ENCODE measurements at places on chromosomes 5 and 9.

DNA sequence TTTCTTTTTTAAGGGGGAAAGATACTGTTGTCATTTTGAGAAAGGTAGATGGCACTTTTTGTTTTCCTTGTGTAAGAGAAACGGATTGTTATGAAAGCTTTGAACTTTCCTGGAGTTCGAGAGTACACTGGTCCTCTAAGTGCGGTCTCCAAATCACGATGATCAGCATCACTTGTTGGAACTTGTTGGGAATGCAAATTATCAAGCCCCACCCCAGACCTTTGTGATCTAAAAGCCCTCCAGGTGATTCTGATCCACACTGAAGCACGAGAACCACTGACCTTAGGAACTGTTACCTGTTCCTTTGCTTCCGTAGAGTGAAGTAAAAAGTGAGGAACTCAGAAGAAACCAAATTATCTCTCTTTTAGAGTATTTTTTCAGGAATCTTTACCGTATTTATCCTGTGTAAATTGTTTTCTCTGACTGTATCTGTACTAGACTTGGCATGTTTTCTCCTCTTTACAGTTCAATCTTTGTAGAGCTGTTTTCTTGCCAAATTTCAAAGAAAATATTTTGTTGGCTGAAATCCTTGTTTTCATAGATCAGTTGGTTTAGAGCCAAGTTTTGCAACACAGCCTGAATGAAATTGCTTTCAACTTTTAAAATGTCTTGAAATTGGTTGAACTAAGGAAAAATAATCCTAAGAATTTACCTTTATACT lies 4.0 kb downstream of the MAT2B start:
- DNase-seq = no peak

DNA sequence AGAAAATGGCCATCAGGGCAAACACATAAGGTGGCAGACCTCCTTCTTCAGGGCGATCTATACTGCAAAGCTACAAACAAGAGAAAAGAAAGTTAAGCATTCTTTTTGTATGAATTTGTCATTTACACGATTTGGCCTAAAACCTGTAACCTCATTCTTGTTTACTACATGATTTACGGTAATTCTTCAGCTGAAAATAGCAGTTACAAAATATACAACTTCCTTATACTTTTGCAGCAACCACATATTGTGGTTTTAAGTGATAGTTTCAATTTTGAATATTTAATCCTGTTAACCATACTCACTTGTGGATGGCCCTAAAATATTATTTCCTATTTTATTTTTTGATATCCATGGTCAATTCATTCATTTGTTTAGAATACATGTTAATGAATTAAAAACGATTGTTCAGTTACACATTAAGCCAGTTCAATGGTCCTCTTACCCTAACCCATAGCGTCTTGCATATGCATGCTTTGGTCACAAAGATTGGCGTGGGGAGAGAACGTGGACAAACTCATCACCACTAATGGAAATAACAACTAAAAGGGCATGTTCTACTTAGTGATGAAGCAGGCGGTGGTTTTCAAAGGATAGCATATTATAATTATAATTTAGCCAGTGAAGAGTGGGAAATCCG lies 16.6 kb downstream of the TUT7 start:
- DNase-seq = no peak

DNA sequence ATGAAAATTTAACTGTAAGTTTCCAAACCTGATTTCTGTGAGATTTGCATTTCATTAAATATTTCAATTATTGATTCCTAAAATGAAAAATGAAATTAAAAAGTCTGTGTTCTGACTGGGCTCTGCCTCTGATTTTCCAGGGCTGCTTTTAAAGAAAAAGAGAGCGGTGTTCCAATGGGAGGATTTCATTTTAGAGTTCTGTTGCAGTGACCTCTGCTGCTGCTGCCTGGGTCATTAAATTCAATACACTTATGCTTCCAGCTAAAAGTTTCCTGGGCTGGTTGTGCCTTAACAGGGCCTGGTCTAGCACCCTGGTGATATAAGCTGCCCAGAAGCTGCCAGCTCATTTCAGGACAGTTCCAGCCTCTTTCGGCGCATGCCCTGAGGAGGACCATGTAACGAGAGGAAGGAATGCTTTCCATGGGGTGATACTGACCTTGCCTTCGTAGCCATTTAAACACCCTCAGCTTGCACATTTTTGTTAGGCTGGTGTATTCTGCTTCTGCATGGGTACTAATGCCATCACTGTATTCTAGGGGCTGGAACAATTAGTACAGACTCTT lies 93.3 kb downstream of the TMEM174 start:
- no peak for DNase-seq

- no peak for DNase-seq
These were observed 67.3 kb downstream of the SNX30 start for GRCh38 chr9:112817860-112818203.

DNA sequence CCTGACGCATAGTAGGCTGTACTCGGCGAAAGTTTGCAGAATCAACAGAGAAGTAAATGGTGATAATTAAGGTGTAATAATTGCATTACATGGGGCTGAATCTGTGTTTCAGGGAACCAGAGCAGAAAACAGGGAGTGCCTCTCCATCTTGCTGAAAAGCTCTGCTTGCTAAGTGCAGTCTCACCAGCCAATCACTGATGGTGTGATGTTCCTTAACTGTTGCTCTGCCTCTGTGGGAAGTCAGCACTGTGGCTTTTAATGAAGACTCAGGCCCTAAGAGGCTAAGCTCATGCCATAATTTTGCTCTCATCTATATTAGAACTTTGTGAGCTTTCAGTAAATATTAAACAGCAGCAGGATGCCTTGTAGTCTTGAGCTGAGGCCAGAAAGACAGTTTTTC lies 4.5 kb downstream of the PHF24 start:
- no peak for DNase-seq

- DNase-seq = no peak
These were observed 277.3 kb downstream of the GLIS3 start for GRCh38 chr9:4022435-4023067.

DNA sequence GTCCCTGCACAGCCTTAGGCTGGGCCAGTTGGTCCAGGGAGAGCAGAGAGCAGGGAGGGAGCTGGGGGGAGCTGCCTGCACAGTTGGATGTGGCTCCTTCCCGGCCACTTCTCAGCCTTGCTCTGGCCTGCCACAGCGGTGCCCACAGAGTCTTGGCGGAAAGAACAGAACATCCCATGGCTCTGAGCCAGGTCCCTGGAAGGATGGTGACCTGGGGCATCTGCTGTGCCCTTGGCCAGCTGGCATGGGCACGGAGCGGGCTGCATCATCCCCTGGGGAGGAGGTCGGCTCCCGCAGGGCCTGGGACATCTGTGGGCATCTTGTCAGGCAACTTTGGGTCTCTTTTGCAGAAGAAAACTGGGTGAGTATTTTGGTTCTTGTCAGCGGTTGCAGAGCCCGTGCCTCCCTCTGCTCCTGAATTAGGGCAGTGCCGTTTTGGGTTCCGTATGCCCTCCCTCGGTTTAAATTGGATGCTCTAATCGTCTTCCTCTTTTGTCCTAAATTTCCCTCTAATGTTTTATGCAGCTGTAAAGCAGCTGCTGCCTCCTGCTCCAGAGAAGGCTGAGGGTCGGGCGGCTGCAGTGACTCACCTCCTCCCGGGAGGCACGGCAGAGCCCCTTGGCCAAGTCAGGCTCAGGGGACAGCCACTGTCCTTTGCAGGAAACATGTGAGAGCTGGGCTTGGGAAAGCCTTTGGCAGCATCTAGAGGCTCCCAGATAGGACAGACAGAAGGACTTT lies 10.5 kb upstream of the NACC2 start:
- DNase-seq = no peak

- DNase-seq = no peak
These were observed 659.4 kb upstream of the C9orf72 start for GRCh38 chr9:28232686-28233085.

GRCh38 chr5:66494437-66494836 lies 101.8 kb upstream of the MAST4 start:
- DNase-seq = no peak

- no peak for DNase-seq
These were observed 152.5 kb upstream of the RAI14 start for GRCh38 chr5:34503379-34504253.

DNA sequence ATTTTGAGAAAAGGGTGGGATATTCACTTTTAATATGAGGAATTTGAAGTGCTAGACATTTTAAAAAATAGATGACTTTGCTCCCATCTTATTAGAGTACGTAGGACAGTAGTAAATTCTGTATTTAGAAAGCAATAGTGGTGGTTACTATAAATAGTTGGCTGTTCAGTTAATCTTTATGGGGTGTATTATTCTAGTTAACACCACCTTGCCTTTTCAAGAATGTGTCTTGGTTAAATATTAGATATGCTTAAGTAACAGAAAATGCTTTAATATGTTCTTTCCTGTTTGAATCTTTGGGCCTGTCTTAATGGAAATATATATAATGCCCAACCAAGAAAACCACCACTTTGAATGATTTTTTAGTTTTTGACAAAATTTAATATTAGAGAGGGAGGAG lies 608.7 kb upstream of the FAM174A start:
- DNase-seq = no peak

GRCh38 chr5:178325679-178326373 lies 93.2 kb upstream of the PHYKPL start:
- no peak for DNase-seq

DNA sequence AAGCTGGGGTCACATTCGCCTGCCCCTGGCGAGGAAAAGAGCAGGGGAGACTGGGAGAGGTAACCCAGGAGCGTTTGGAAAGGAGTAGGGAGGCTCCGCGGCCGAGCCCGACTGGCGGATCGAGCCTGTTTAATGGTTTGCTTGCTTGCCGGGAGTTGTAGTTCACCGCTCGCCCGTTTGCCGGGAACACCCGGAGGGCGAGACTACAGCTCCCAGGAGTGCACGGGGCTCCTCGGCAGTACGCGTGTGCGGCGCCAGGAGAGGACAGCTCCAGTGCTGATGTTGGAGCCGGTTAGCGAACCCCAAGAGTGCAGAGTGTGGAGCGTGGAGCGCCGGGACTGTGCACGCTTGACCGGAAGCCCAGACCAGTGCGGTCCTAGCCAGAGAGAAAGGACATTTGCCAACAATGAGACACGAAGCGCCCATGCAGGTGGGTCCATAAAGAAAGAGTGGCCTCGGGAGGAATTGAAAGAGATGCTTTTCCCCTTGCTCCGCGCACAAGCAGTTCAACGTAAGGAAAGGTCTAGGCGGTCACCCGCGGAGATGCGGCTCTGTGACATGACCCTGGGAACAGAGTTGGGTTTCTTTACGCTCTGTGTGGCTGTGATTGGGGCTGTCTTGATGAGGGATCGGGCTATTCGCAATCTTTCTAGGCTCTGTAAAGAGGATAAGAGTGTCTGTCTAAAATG lies at the start of gene RAB3C:
TSS of gene RAB3C (plus strand) at position 273 of the 689 bp plus-strand sequence. CDS start at position 407, 134 bp downstream.
- no peak for DNase-seq

DNA sequence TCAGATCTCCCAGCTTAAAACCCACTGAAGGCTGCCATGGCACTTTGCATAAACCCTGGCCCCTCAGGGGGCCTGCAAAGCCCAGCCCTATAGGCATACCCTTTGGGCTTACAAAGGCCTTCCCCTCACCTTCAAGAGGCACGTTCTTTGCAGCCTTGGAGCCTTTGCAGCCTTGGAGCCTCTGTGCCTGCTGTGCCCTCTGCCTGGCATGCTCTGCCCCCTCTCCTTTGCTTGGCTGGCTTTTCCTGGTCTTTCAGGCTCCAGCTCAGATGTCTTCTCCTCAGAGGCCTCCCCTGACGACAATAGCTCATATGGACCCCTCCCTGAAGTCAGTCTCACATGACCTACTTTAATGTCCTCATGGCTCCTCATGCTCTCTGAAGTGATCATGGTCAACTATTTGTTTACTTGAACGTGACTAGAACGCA lies 60.3 kb downstream of the CXXC5 start:
- no peak for DNase-seq

DNA sequence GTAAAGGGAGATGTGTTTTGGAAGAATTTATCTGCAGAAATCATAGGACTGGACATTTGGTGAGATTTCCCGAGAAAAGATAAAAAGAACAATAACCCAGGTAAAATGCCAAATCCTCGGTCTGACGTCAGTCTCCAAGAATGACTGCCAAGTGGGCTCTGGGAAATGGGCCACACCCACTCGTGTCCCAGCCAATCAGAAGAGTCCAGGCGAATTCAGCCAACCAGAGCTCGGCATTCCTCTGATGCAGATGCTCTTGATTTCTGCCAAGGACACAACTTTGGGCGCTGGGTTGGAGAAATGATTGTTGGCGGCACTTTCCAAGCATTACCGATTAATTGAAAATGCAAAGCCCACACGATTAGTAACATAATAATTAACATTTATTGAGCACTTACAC lies 73.3 kb downstream of the FGF18 start:
- no peak for DNase-seq

GRCh38 chr5:135135530-135136226 lies 101.7 kb upstream of the PITX1 start:
- no peak for DNase-seq

- no peak for DNase-seq
These were observed 75.5 kb downstream of the GPBP1 start for GRCh38 chr5:57249265-57249874.

GRCh38 chr9:3999706-4000105 lies 300.2 kb downstream of the GLIS3 start:
- no peak for DNase-seq

GRCh38 chr5:172795318-172795977 lies 24.5 kb upstream of the DUSP1 start:
- no peak for DNase-seq

DNA sequence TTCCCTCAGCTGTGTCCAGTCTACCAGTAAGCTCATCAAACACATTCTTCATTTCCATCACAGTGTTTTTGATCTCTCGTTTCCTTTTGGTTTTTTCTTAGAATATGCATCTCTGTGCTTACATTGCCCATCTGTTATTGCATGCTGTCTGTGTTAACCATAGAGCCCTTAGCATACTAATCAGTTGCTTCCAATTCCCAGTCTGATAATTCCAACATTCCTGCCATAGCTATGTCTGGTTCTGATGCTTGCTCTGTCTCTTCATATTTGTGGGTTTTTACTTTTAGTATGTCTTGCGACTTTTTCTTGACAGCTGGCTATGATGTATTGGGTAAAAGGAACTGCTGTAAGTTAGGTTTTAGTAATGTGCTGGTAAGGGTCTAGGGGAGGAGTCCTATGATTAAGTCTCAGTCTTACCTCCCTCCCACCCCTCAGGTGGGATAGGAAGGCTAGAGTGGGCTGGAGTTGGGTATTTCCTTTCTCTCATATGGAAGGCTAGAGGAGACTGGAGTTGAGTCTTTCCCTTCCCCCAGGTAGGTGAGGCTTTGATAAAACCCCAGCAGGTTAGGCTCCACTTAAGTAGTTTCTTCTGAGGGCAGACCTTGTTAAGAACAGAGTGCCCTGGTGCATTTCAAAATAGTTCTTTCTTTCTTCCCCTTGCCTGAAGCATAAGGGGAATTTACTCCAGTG lies 99.1 kb upstream of the RASGRF2 start:
- DNase-seq = no peak

GRCh38 chr5:38045446-38045845 lies 205.6 kb upstream of the GDNF start:
- DNase-seq = no peak

GRCh38 chr5:177220576-177220975 lies 82.9 kb downstream of the RAB24 start:
- no peak for DNase-seq

GRCh38 chr5:96576876-96577275 lies 85.3 kb upstream of the CAST start:
- no peak for DNase-seq

GRCh38 chr5:85823462-85824426 lies 794.0 kb upstream of the COX7C start:
- DNase-seq = no peak
